Stimulated activated CD4-positive, alpha-beta T cell treated with anti-CD3 and anti-CD28 coated beads, Interleukin-4, amount 100 ng/mL, for 1 hour (primary cell): ENCODE measurements at places on chromosomes 7 and 10.

GRCh38 chr10:69324583-69324982 is 46.3 kb downstream of the HK1 start:
- no peak for DNase-seq

- DNase-seq = no peak
Measured at GRCh38 chr7:27519793-27520469, 142.8 kb downstream of the HIBADH start.

- DNase-seq = no peak
Measured at GRCh38 chr7:2953588-2954407, 89.9 kb downstream of the CARD11 start.

DNA sequence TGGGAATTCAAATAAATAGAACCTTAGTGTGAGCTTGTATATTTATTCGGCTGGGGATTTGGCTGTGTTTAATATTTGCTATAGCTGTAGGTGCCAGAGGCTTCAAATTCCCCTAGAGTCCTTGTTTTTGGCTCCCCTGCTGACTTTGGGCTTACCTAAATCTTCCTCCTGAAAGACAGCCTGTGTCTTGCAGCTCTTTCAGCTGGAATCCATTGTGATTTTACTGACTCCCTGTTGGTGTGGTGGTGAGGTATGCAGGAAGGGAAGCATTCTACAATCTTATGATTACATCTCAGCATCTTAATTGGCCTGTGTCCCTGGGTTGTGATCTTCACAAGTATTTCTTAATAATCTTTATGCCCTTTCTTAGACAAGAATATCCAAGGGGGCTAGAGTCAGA is 25.9 kb downstream of the FOXI2 start:
- no peak for DNase-seq

DNA sequence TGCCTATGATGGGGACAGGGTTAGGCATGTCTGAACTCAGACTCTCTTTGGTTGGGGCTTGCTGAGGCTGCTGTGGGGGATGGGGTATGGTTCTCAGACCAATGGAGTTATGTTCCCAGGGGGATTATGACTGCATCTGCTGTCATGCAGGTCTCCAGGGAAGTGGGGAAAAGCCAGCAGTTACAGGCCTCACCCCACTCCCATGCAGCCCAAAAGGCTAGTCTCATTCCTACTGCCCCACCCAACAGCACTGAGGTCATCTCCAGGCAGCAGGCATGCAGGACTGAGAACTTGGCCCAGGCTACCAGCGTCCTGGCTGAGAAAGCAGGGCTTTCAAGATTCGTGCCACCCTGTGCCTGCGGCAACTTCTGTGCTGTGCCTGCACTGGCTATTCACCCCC is 373.3 kb downstream of the HTR7 start:
- no peak for DNase-seq

- no peak for DNase-seq
Measured at GRCh38 chr7:17546592-17546991, 248.1 kb downstream of the AHR start.
